ENCODE measurements at places on chromosomes 5 and 9.
A peak's percentile ranks its signal among the peaks of the same experiment; 100 is the strongest.

DNA sequence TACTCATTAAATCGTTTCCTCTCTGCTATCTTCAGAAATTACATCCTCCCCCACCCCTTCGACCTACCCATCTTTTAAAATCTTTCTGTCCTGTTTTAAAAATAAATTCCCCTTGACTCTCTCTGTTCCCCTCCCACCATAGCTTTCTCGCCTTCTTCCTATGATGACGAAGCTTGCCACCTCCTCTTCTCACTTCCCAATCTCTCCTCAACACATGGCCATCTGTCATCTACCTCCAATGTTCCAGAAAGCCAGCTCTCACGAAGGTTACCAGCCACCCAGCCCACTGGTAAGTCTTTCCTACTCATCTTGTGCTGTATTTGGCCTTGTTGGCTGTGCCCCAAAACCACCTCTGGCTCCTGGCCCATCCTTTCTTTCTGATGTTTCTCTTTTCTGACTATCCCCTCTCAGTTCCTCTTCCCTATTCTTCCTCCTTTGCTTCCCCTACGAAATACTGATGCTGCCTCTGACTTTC lies 346.3 kb downstream of the ENC1 start:
- no peak for DNase-seq

- no peak for DNase-seq
Observed at GRCh38 chr9:113701774-113702755, 174.0 kb upstream of the ZNF618 start.

DNA sequence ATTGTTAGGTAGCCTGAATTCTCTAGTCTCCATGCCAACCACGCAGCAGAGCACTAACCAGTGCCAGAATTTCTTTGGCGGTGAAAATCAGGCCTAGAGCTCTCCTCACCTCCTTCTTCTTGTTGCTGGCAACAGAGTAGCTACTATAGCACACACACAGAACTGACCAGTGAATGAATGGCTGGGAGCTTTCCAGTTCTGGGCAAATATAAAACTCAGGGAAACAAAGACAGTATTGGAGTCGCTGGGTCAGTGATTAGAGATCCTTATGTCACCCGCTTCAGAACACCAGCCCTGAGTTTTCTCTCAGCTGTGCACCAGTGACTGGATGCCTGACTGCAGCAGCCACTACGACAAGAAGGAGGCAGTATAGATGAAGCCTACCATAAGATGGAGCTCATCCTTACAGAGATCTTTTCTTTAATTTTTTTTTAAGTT lies 26.9 kb upstream of the FEM1C start:
- DNase-seq: no peak

DNA sequence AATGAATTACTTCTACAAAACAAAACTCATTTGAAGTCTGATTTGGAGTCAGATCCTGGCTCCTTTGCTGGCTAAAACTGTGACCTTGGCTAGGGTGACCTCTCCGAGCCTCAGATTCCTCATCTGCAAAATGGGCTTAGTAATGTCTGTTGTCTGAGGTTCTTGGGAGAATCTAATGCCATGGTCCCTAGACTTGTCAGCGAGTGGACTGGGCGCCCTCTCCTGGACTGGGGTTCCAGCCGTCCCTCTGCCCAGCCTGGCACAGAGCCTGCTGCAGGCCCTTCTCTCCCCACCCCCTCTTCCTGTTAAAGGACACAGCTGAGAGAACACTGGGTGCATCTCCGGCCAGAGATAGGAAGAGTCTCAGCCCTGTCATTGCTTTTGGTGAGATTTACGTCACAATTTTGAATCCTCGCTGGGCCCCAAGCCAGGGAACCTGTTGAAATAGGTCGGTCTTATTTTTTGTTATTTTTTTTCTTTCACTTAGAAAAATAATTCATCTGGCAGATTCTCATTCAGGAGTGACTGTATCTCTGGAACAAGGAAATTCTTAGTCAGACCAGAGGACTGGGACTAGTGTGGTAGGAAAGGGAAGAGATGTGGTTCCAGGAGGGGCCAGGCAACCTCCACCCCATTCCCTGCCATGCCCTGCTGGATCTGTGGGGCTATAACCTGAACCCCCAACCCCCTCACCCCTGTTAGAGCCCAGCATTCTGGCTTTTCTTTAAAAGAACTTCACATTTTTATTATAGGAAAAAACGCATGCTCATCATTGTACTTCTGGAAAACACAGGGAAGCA lies 48.2 kb upstream of the RPL26L1 start:
- DNase-seq: no peak

GRCh38 chr9:91825866-91826265 lies 124.2 kb downstream of the ROR2 start:
- DNase-seq: no peak

GRCh38 chr9:38010918-38011704 lies 57.9 kb downstream of the SHB start:
- no peak for DNase-seq

DNA sequence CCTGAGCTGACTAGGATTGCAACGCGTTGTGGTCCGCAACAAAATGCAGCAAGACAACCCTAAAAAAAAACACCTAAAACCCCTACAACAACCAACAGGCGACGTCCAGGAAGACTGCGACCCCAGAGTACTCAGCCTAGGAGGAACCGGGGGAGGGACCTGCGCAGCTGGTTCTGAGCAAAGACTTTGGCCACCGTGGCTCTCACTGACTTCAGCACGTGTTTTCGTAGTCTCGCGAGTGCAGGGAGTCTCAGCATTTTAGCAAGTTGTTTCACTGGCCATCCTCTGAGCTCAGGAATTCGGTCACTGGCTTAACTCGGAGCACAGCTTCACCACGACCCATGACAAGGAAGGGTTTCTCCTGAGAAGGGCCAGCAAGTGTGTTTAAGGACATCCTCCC lies 8.6 kb upstream of the ZDHHC11 start:
- DNase-seq: no peak

DNA sequence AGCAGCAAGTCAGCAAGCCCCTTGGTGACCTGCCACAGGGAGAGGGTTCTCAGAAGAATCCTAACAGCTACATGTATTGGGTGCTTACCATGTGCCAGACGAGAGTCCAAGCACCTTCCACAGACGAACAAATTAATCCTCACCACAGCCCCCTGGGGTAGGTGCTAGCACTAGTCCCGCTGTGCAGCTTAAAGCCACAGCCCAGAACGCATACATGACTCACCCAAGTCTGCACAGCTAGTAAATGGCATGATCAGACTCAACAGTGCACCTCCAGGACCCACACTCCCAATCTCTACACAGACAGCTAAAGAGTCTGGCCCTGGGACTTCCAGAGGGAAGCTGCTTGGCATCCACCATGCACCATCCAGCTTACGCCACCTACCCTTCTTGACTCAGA lies 111.5 kb downstream of the PAX5 start:
- DNase-seq: no peak

GRCh38 chr9:116190637-116191396 lies 37.2 kb downstream of the PAPPA start:
- DNase-seq: no peak

DNA sequence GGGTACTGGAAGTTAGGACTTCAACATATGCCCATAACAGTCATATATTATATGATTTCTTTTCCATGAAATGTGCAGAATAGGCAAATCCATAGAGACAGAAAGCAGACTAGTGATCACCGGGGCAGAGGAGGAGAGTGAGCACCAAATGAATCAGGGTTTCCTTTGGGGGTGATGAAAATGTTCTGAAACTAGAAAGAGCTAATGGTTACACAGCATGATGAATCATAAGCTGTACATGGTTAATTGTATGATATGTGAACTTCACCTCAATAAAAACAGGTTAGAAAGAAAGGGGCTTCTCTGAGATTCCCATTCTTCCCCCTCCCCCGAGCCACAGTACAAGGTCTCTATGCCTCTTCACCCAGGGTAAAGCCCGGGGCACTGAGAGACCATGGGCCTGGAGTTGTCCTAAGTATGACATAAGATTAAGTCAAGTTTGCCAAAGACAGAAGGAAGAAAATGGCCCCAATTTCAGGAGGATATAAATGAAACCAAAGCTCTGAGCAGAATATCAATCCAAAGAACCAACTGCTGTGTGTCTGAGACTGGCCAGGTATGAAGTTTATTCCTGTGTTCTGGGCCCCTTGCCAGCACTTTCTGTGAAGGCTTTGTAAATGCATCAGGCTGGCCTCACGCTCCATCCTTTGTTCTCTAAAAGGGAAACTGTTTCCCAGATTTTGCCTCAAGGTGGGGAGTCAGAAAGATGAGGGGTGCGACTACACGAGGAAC lies 243.8 kb downstream of the CDK5RAP2 start:
- no peak for DNase-seq

DNA sequence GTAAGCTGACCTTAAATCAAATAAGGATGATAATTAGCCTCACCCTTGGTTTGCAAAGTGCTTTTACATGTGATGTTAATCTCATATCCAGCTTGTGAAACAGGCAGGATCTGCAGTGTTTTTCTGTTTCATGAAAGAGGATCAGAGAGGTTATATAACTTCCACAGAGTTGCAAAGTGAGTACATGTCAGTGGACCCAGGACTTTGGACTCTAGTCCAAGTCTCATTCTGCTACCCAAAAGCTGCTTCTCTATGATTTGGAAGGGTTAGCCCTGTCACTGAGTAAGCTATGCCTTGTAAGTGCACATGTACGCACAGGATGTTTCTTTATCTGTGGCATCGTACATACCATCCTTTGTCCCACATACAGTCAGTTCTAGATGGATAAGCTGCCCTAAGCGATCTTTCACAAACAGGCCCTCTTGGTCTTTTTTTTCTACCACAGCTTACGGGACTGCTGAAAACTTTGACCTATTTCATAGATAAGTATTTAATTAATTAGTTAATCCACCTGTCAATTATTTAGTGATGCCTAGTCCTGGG lies 322.9 kb downstream of the TMEM38B start:
- DNase-seq: no peak

DNA sequence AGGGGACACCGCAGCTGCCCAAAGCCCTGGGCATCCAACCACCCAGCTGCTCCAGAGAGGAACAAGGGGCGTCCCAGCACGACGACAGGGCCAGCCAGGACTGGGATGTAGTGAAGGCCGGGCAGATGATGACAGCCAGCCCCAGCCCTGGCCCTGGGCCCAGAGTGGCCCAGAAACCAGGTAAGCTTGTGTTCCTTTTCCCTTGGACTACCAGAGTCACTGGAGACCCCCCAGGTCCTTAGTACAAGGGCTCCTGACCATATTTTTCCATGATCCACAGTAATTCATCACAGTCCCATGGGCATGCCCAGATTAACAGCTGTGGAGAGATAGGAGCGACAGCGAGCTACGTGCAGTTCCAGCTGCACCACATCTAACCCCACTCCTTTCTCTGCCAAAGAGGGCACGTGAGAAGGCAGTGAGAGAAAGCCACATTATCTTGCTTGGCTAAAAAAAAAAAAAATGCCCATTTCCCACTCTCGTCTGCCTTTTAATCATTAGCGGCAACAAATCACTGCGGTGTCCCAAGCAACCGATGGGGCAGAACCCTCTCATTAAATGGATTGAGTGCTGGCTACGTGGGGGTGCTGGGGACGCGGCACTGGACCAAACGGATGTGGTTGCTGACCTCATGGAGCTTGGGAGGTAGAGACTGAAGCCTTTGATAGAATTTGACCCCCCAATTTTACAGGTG lies 21.7 kb upstream of the SYNPO start:
- DNase-seq: no peak

DNA sequence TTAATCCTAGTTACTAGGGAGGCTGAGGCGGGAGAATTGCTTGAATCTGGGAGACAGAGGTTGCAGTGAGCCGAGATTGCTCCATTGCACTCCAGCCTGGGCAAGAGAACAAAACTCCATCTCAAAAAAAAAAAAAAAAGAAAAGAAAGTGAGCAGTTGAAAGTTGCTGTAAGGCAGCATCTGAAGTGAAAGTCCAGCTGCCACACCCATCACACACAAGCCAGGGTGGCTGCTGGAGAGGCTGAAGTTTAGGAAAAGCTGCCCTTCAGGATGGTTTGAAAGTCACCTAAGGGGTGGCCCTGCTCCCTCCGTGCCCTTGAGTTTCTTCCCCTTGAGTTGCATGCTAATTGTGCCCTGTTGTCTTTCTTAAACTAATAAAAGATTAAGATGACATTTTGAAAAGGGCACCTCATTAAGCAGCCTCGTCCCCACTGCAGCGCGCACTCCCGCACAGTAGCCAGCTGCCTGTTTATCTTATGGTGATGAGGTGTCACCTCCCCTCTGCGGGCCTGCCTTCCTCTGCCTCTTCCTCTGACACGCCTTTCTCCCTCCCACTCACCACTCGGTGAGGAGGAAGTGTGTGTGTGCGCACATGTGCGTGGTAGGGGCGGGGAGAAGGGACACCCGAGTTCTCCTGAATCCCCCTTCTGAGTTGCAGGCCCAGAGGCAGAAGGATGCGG lies 104.2 kb upstream of the PANK3 start:
- no peak for DNase-seq

- DNase-seq: peak; percentile 19
Observed at GRCh38 chr9:111301195-111301594, 28.8 kb downstream of the OR2K2 start.

All from HFF-Myc (cell line).